ENCODE measurements at places on chromosomes 2 and 18.

- DNase-seq = no peak
Measured at GRCh38 chr2:162035981-162036380, 38.0 kb downstream of the DPP4 start.

DNA sequence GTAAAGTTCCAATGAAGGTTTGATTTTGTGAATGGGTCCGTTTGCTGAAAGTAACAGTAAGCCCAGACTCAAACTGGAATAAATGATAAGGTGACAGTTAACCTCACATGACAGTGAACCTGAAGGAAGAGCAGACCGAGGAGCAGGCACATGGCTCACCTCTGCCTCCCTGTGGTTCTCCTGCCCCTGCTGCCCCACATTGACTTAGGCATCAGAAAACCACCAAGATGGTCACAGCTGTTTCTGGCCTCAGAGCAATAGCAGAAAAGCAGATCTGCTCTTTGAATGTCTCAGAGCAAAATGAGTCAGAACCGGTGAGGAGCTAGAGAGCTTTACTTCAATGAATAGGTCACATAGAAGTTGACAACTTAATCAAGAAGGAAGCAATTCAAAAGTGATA, 487.6 kb downstream of the METTL4 start:
- DNase-seq = no peak

DNA sequence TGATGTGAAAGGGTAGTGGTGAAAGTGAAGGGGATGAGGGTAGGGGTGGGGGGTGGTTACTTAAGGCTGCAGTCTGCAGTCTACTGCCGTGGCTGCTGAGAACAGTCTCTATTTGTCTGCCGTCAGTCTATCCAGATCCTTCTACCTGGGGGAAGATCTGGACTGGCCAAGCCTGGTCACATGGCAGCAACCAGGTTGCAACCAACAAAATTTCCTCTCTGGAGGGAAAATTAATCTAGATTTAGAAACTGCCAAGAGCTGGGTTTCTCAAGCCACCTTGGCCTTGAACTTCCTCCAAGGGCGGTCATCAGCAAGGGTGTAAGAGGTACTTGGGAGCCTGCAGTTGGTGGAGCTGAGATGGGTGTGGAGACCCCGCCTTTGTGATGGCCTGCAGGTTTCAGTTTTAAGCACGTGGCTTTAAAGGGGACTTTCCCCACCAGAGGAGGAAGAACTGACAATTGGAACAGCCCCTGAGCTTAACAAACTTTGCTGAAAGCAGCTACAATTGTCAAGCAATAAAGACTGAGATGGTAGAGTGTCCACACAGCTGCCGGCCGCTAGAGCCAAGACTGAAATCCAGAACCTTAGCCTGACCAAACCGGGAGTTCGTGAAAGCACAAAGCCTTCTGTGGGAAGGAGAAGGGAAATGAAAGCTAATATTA, 31.4 kb upstream of the KCMF1 start:
- no peak for DNase-seq

DNA sequence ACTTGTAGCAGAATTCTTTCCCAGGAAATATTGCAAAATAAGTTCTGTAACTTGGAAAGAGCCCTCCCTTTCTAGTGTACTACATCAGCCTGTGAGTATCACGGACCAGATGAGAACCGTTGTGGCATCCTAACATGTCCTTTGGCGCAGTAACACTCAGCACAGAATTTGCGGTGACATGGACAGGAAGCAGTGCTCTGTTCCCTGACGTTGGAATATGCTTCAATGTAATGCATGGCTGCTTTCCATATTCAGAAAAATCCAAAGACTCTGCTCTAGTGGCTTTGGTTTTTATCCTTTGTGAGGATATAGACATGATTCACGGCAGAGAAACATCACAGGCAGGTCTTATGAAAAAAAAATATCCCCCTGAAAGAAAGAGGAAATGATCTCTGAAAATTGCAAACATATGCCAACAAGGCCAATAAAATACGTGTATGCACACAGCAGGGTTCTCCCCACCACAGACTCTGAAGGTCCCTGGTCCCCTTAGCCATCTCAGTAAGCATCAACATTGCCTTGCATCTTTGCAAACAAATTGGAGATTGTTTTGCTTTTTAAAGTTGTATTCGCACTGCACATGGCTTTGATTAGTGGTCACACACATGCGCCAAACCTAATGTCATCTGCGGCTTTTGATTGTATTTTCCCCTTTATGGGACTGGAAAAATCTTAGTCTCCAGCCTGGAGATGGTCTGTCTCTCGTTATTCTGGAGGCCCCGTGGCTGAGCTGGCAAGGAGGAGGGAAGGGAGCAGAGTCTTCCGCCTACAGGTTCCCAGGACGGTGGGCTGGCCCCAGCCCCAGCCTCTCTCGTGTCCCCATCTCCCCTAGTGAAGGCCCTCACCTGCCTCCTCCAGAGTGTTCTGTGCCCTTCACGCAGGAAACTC, 122.9 kb downstream of the COPS8 start:
- no peak for DNase-seq

DNA sequence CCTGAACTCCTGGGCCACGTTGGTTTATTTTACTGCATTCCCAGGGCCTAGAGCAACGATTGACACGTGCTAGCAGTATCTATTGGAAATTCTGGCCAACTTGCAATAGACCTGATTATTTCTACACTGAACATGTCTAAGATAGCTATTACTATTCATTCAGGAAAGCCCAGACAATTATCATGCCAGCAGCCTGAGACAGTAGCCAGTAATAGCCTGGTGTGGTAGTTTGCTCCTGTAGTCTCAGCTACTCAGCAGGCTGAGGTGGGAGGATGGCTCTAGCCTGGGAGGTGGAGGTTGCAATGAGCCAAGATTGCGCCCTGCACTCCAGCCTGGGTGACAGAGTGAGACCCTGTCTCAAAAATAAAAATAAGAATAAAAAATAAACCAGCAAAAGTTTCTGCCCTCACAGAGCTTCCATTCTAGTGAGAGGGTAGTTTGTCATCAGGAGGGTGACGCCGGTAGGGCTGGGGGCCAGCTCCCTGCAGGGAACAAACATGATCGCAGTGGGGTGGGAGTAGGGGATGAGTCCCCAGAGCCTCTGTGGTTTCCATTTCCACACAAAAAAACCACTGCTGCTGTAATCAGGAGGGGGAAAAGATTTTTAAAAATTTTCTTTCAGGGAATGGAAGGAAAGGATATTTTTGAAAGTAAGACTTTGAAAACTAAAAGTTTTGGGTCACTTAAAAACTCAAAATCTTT, 4.3 kb downstream of the CASP8 start:
- DNase-seq = no peak

GRCh38 chr2:164146441-164146840, 410.6 kb upstream of the FIGN start:
- DNase-seq = no peak

DNA sequence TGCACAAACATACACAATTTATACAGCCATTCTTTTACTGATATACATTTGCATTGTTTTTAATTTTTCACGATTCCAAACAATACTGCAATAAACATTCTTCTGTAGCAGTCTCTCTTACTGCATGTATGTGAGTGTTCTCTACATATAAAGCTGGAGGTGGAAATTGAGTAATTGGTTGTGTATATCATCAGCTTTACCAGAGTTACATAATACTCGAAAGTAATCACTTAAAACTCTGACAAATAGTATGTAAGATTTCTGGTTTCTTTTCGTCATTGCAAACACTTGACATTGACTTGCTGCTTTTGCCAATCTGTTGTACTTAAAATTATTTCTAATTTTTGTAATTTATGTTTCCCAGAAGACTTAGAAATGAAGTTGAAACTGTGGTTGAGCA, 110.2 kb downstream of the TDRD15 start:
- DNase-seq = no peak

DNA sequence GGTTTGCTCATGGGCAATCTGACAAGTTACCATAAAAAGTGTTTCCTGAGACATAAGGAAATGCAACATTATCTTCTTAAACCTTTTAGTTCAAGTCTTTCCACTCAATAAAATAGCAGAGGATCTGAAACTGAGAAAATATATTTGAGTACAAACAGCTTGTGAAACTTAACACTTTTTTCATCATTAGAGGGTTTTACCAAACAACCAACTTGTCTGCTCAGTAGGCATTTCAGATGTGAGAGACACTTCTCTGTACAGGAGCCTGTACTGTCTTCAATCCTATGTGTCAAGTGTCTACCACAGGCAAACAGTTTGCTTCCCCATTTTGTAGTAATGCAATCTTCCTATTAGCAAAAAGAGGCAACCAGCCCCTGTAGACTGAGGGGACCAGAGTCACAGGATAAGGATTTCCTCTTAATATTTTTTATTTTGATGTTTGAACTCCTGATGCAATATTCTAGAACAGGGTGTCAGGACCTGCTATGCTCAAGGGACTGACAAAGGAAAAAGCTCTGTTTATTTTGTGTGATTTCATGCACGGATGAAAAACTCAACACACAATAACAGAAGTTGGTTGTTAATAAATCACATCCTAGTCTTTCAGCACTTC, 159.1 kb upstream of the LHCGR start:
- no peak for DNase-seq

DNA sequence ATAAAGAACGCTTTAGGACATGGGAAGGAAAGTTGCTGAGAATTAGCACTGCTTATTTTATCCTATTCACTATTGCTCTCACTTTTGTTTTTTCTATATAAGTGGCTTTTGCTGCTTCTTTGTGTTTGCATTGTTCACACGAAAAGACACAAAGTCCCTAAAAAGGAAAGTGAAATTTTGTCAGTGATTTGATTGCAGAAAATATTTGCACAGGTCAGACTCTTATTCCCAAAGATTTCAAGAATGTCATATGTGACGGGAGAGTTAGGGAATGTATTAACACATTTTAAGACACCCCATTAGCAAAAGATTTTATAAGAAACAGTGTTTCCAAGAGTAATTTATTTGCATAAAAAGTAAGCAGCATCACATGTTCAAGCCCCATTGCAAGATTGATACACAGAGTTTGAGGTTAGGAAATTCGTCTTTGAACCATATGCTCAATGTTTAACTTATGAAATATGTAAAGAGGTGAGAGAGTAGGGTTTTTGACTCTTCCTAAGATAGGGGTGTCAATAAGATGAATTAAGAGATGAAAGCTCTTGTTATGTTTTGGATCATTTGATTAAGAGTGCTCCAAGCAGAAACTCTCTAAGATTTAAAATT, 57.0 kb downstream of the CCDC102B start:
- no peak for DNase-seq

- DNase-seq = no peak
Measured at GRCh38 chr2:236351966-236352525, 87.8 kb upstream of the ASB18 start.

DNA sequence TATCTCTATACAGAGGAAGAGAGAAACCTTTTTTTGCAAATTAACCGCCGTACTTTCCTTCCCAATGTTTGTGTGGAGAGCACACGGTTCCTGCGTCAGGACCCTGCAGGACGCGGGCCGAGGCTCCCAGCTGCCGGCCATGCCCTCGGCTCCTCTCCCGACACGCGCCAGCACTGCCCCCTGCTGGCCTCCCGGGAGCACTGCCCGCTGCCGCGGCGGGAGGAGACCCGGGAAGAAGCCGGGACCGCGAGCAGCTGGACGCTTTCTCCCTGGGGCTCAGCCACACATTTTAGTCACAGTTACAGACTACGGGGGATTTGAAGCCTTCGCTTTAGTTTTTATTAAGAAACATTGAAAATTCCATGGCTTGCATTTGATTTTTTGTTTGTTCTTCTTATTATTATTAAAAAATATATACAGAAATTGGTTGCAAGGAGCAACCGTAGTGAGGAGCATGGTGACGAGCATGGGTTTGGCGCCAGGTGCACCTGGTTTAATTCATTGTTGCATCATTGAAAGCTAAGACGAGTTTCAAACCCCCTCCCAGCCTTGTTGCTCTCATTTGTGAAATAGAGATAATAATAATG, 401.2 kb downstream of the GALR1 start:
- DNase-seq = peak; percentile 96

- no peak for DNase-seq
Measured at GRCh38 chr2:197108758-197109157, 182.3 kb upstream of the PGAP1 start.

GRCh38 chr2:237615631-237616249, 11.6 kb upstream of the LRRFIP1 start:
- no peak for DNase-seq

DNA sequence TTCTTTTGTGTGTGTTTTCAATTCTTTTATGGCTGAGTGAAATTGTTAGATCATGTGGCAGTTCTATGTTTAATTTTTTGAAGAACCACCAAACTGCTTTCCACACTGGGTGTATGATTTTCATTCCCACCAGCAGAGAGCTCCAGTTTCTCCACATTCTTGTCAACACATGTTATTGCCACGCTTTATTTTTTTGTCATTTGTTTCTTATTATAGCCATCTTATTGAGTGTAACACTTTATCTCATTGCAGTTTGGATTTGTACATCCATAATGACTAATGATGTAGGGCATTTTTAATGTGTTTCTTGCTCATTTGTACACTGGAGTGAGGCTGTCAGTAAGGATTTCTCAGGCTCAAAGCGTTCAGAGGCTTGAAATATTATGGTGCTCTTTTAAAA, 184.2 kb downstream of the PIEZO2 start:
- no peak for DNase-seq

Data from D721Med (cell line).